Activated T-helper 1 cell treated with anti-CD3 and anti-CD28 coated beads, Interleukin-2, amount 50 U/mL, for 16 hours (primary cell): ENCODE measurements at places on chromosomes 1 and 21.
A peak's percentile ranks its signal among the peaks of the same experiment; 100 is the strongest.

DNA sequence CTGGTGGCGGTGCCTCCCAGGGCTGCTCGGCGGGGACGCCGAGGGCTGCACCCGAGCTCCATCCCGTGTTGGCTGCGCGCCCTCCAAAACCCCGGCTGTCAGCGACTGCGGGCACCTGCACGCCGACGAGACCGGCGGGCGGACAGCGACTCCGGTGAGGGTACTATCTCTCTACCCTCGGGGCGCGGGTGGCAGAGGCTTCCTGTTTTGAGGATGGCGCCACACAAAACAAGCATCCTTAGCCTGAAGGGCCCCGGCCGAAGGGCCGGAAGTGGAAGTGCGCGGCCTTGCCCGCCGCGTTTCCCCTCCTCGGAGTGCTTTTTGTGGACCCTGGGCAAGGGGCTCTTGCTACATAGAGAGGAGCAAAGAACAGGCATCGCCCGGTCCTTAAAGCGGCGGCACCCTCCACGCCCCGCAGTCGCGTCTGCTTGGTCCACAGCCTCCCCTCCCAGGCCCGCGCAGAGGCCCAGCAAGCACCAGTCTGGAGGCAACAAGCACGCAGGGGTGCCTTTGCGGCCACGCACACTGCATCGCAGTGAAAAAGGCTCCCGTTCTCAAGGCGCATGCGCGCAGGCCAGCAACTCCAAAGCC is 561 bp upstream of the COQ8A start:
- no peak for DNase-seq

DNA sequence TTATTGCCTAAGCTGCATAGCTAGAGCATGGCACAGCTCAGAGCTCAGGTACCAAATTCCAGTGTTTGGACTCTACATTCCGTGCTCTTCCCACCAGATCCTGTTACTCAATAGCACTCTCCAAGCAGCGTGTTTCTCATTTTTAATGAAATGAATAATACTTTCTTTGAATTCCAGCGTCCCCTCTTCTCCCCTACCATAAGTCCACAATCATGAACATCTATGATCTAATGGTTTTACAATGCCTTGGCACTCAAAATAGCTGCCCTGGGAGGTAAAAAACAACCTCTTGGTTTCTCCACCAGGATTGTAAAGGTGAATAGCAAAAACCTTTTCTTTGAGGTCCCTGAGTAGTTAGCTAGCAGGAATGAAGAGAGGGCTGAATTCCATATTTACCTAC is 480.0 kb upstream of the PKN2 start:
- no peak for DNase-seq

- DNase-seq: peak; percentile 10
Measured at GRCh38 chr21:43921979-43922945, 57.2 kb downstream of the AGPAT3 start.

GRCh38 chr1:51719146-51719545 is 102.3 kb downstream of the OSBPL9 start:
- no peak for DNase-seq

GRCh38 chr1:30521261-30521865 is 202.0 kb downstream of the MATN1 start:
- DNase-seq: no peak

DNA sequence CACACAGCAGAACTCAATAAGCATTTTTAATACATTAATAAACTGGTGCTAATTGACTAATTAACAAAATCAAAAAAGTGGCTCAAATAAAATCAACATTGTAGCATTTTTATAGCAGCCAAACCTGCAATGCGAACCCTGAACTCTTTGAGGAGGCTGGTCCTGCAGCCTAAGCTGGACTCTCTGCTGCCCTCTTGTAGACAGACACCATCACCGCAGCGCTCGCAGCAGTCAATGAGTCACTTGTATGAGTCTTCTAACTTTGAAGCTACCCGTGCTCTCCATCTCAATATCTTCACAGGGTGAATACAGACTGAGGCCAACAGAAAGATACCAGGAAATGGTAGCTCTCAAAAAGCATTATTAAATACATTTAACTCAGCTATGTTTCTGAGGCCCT is 9.7 kb upstream of the KRTAP7-1 start:
- no peak for DNase-seq

DNA sequence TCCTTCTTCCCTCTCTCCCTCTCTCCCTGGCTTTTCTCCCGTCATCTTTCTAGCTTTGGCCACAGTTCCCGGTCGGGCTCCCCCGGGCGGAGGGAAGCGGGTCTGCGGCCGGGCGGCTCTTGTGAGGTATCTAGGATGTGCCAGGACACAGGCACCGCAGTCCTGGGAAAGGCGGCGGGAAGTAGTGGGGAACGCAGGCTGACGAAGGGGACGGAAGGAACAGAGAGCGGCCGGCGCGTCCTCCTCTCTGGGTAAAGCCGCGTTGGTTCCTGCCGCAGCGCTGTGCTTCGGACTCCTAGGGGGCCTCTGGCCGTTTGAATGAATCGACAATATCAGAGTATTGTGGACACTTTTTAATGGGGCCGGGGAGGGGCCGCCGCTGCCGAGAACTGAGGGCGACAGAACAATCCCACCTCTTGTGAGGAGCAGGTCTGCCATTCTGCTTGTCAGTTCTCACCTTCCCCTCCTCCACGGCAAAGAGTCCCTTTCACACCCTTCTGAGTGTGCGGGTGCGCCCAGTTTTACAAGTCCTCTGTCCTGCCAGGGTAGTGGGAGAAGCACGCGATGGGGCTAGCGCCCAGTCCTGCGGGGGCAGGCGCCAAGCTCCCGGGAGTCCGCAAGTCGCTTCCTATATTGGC is 1.2 kb upstream of the LHX9 start:
- DNase-seq: no peak

DNA sequence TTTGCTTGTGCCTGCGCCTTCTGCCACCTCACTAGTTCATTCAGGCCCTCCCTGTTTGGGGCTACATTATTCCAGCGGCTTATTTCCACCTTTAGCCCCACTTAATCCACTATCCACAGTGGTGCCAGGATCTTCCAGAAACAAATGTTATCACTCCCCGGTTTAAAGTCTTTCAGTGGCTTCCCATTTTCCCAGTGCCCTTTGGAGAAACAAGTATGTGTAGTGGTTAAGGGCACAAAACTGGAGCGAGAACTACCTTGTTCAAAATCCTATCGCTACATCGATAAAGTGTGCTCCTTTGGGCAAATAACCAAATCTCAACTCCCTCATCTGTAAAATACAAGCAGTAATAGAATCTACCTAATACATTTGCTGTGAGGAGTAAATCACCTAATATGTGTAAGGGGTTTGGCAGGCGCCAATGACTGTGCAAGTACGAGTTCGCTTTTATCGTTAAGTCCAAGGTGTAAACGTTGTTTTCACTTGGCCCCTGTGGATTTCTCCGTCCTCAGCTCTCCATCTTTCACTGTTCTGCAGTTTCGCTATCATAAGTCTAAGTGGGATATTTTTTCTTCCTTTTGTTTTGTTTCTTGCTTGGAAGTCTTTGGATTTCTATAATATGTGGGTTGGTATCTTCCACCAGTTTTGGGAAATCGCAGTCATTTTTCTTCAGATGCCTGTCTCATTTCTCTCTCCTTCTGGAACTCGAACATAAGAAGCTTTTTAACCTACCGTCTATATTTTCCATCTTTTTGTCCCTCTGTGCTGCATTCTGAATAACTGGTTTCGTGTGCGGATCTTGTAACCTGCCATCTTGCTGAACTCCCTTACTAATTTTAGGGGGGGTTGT is 844 bp upstream of the MEAF6 start:
- no peak for DNase-seq

DNA sequence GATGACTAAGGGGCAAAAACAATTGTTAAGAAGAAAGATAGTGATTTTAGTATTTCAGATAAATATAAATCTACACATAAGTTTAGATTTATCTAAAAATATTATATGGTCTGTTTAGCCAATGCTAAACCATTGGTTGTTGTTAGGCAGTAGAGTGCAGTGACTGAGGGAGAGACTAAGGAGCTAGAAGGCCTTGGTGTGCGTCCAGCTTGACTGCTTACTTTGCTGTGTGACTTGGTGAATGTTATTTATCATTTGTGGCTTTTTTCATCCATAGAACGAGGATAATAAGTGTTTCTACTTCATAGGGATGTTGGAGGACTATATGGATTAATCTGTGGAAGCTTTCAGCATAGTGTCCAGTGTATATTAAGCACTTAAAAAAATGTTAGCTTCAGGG is 264.7 kb upstream of the C1orf105 start:
- no peak for DNase-seq

DNA sequence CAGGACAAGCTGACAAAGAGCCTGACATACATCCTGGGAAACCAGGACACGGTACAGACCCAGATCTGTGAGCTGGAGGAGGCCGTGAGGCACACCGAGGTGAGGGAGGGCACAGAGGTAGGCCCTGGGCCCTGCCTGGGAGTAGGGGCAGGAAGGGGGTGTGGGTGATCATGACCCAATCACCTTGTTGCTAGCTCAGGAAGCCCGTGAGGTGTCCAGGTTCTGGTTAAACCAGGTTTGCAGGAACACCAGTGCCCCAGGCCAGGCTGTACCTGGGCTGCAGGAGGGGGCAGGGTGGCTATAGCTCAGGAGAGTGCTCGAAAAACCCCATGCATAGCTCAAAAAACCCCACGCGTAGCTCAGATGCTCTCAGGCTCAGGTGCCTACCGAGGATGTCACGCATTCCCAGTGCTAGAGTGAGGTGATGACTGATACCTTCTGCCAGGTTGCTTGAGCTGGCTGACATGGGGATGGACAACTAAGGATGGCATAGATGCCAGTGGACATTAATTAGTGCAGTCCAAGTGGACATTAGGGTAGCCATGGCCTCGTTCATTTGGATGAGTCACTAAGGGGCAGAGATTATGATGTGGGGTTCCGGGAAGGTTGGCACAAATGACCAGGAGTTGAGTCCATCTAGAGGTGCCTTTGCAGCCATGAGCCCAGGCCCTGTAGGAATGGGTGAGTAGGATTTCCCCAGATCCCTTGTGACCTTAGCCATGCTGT is 3.7 kb downstream of the TRIM46 start:
- no peak for DNase-seq

DNA sequence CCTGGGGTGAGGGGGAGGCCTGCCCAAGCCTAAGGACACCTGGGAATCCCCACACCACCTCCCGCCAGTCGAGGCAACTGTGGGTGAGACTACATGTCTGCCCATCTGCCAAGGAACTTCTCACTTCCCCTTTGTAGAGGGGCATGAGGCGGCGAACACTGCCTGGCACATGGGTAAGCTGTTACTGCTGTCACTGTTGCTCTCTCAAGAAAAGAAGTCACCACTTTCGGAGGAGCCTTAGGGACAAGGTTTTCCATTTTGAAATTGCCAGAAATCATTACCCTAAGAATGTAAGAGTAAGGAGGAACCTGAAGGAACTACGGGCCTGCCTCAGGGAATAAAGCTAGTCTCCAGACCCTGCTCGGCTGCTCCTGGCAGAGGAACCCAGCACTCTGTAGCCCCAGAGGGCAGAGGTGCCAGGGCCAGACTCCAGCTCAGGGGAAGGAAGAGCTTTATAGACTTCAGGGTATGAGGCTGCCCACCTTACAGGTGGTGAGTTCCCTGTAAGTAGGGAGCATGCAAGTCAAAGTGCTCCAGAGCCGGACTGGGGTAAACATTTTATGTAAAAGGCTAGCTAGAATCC is 23.3 kb downstream of the SLC2A1 start:
- DNase-seq: no peak

- no peak for DNase-seq
Measured at GRCh38 chr1:108664481-108664880, 3.6 kb upstream of the HENMT1 start.

DNA sequence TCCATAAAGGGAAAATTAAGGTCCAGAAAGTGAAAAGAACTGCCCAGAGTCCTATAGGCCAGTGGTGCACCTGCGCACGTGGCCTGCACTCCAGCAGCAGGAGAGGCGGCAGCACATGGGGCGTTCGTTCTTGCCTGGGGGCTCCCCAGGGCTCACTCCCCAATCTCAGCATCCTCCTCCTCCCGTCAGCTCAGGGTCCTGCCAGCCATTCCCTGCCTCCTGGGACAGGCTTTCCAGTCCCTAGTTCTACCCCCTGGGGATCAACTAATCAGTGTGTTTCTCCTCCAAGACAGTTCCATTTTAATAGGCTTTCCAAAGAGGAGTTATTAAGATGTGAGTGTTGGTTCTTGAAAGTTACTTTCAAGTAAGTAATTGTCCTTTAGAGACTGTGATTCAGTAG is 1.2 kb upstream of the A3GALT2 start:
- no peak for DNase-seq

DNA sequence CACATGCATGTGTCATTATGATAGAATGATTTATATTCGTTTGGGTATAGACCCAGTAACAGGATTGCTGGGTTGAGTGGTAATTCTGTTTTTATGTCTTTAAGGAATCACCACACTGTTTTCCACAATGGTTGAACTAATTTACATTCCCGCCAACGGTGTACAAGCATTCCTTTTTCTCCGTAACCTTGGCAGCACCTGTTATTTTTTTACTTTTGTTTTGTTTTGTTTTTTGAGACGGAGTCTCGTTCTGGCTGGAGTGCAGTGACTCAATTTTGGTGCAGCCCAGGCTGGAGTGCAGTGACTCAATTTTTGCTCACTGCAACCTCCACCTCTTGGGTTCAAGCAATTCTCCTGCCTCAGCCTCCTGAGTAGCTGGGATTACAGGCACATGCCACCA is 8.5 kb upstream of the S100B start:
- DNase-seq: no peak

- DNase-seq: peak; percentile 6
Measured at GRCh38 chr1:179229214-179230140, at the start of gene ABL2. TSS of gene ABL2 (minus strand) at chr1:179229677. CDS start at chr1:179229397, 280 bp downstream.

DNA sequence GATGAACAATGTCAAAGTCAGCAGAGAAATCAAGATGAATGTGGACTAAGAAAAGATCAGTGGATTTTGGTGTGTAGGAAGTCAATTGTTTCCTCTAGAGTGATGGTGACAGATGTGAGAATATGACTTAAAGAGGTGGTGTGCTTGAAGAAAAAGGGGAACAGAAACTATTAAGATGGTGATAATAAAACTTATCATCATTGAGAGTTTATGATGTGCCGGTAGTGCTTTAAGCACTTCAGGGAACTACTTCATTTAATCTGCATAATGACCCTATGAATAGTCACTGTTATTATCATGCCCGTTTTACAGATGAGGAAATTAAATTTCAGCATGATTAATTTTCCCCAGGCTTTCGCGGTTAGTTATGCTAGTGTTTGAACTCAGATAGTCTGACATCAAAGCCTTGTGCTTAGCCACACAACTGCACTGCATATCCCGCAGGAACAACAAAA is 246.9 kb upstream of the LRRC7 start:
- DNase-seq: no peak

DNA sequence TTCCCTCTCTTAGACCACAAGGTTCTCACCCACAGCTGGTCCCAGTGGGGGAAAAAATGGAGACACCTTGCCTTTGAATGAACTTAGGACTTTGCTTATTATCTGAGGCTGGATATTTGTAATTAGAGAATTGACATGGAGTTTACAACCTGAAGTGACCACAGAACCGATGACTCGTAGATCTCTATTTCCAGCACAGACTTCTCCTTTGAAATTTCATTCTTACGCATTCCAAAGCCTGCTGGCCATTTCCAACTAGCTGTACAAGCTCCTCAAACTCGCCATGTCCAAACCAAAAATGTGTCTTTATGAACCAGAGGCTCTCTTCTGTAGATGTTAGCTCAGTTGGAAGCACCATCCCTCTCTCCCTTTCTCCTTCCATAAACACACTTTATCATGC is 12.0 kb downstream of the RAB7B start:
- no peak for DNase-seq

GRCh38 chr1:218718977-218719376 is 373.8 kb downstream of the TGFB2 start:
- no peak for DNase-seq
